Kasumi-1 (cell line): ENCODE measurements at places on chromosomes 2 and 18.
A peak's percentile ranks its signal among the peaks of the same experiment; 100 is the strongest.

DNA sequence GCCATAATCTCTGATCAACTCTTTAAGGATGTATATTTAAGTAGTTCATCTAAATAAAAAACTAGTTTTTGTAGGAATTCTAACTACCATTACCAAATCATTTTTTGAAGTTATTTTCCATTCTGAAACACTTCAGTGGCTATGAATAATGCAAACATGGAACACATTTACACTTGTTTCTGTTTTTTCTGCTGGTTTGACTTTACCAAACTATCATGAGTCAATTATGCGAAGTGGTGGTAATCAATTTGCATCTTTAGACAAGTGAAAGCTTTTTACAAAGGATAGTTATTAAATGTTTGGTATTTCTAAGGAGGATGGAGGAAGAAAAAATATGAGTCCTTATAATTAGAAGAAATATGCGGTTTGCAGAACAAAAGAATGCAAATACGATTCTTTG, 202.0 kb upstream of the MMADHC start:
- DNase-seq = no peak

DNA sequence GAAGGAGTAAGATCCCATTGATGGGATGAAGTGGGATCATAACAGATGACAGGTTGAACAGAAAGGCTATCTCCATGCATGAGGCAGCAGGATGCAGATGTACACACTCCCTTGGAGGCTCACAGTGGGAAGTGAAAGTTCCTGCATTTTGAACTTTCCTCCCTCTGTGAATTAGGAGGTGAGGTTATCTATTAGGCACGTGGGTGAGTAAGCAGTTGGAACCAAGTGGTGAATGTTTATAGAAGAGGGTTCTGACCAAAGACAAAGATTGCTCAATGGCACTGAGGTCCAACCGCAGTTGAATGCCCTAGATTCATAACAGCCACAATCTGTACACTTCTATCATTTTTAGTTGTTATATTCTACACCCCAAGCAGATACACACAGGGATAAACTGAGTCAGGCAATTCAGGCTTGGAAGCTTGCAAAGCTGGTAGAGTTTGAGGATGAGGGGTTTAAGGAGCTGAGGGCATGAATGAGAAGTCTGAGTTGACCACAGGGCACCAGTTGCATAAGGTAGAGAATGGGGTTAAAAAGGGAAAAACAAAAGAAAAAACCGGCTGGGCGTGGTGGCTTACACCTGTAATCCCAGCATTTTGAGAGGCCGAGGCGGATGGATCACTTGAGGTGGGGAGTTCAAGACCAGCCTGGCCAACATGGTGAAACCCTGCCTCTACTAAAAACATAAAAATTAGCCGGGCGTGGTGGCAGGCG, 7.1 kb upstream of the KCMF1 start:
- no peak for DNase-seq

DNA sequence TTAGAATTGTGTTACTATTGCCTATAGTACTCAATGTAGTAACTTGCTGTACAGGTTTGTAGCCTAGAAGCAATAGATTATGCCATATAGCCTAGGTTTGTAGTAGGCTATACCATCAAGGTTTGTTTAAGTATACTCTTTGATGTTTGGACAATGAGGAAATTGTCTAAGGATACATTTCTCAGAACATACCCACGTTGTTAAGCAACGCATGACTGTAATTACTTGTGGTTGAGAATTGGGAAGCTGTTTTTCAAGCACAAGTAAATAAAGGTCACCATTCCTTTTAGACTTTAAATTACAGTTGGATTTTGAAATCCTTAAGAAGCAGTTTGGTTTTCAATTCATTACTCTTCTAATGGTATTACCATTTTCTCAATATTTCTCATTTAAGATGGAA, 89.8 kb upstream of the KCNH7 start:
- peak; percentile 34 for DNase-seq

DNA sequence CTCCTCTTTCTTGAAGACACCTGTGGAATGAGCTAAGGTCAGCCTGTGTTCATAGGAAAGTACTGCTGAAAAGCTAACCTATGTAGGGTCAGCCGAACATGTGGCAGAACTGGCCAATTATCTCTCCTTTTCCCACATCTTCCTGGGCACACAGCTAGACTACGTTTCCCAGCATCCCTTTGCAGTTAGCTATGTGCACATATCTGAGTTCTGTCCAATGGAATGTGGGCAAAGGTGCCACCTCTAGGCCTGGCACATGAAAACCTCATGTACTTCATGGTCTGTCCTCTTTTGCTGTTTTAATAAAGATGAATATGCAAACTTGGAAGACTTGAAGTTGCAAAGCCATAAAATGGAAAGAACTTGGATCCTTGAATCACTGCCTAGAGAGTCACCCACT, 352.6 kb downstream of the TNS1 start:
- DNase-seq = no peak
